Kidney (tissue), 22 donors: ENCODE measurements at places on chromosomes 4 and X. TPM values are rescaled to one million over a fixed set of nuclear protein-coding genes. Genes with fewer than 3 reads are reported as not detected.
A peak's percentile ranks its signal among the peaks of the same experiment; 100 is the strongest.

The GIMD1 gene
- polyA plus RNA-seq: not detected

DNA sequence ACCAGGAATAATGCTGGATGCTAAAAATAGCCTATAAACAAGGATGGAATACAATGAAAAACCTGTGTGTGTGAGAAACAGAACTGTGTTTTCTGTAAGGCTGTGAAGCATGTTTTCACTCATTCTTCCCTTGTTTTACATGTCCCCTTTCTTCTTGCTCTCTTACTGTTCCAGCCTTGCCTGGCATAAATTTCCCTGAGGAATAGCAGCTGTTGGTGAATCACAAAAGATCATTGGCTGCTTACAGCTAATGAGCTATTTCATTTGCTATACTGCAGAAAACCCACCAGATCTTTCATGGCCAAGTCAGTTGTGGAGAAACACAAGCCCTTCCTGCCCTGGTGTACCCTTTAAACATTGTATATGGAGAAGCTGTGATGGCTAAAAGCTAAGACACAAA is 91.1 kb downstream of the LDB2 start:
- peak; percentile 71 for DNase-seq

The USP27X gene
- 3.3 TPM for polyA plus RNA-seq

DNA sequence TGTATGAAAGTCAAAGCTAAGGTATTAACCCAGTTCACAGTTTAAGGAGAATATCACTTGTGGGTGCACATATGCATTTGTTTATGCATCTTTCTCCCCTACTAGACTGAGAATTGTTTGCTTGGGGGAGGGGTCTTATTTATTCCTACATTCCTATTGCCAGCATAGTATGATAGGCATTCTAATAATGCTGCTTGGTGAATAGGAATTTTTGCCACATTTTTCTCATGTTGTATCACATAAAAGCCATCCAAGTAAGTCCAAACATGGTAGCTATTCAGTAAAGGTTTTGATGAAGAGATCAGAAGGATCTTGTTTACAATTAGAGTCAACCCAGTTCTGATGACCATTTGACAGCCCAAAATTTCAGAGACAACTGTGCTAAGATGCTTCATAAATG is 48.6 kb downstream of the ASB9 start:
- DNase-seq: no peak

GRCh38 chrX:87580862-87581261 is 63.3 kb downstream of the KLHL4 start:
- DNase-seq: no peak

DNA sequence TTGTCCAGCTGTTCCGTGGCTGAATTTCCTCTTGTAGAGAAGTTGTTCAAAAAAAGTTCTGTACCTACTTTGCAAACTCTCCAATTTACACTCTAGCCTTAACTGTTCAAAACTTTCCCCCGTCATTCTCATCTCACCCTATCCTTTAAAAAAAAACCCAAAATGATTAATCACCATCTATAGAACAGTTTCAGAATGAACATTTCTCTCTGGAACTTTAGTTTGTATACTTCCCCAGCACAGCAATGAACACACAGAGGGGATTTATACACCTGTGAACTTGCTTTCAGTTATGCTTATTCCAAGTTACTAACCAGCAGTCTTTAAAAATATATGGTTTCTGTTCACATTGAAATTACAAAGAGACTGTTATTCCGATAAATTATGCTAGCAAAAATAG is 1.2 kb downstream of the GEMIN8 start:
- no peak for DNase-seq

- no peak for DNase-seq
These were observed 278.3 kb downstream of the TECRL start for GRCh38 chr4:64130907-64131306.

DNA sequence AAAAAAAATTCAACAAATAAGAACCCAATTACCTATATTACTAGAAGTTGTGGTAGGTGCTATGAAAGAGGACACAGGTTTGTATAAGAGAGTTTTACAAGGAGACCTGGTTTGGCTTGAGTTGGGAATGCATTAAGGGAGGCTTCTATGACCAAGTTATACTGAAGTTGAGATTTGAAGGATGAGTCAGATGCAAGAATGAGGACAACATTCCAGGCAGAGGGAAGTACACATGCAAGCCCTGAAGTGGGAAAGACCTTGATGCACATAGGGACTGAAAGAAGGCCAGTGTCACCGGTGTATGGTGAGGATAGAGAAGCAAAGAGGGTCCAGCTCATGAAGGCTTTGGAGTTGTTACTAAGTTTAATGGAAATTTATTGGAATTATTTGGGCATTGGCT is 52.2 kb downstream of the ANK2 start:
- no peak for DNase-seq

DNA sequence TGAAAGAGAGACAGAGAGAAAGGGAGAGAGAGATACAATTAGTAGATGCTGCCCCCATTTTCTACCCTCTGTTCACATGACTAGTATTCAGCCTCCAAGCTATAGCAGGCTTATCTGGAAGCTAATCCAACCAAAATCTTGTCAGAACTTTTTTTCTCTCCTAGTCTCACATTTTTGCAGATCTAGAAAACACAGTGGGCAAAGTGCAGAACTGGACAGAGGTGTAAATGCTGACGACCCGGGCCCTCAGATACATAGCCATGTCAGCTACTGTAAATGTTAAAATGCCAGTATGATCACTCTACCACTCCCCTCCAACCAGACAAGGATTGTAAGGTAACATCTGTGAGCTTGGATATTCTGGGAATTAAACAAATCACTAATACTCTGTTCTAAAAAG is 34.3 kb downstream of the GPC3 start:
- no peak for DNase-seq

GRCh38 chr4:17065821-17066220 is 167.4 kb upstream of the LDB2 start:
- DNase-seq: no peak

GRCh38 chr4:103915224-103915869 is 195.6 kb upstream of the TACR3 start:
- no peak for DNase-seq

DNA sequence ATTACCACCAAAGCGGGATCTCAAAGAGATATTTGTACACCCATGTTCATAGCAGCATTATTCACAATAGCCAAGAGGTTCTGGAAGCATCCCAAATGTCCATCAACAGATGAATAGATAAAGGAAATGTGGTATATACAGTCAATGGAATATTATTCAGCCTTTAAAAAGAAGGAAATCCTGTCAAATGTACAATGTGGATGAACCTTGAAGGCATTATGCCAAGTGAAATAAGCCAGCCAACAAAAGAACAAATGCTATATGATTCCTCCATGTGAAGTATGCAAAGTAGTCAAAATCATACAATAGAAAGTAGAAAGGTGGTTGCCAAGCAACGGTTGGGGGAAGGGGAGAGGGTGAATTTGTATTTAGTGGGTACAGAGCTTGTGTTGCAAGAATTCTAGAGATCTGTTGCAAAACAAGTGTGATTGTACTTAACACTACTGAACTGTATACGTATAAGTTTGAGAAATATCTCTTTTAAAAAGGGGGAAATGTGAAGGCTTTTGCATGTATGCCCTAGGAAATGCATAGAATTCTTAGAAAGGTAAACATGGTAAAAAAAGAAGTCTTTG is 5.0 kb upstream of the ZRSR2 start:
- DNase-seq: no peak

The SOX3 gene
- not detected for polyA plus RNA-seq

- no peak for DNase-seq
These were observed 401.6 kb upstream of the EPHA5 start for GRCh38 chr4:66071911-66072310.

- peak; percentile 53 for DNase-seq
These were observed 759 bp downstream of the ZC4H2 start for GRCh38 chrX:64975491-64975890.

DNA sequence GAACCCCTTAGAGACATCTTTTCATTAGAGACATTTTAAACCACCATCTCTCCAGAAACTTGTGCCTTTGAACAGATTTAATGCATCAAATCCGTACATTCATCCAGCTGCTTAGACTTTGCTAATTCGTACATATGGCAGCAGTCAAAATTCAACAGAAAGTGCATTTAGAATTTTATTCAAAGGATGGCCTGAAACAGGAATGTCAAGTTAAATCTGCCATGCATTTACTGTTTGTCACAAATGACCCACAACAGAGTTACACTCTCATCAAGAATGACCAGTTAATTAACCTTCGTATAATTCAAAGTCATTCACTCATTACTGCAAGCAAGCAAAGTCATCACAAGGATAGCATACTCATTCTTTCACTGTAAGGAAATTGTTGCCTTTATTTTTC is 284.3 kb downstream of the SLC7A11 start:
- peak; percentile 79 for DNase-seq

The CENPVL2 gene
- polyA plus RNA-seq: not detected
